ENCODE measurements at places on chromosomes 2 and 18. TPM values are rescaled to one million over a fixed set of nuclear protein-coding genes. Genes with fewer than 3 reads are reported as not detected.

THOC1 gene
- 38.9 TPM for total RNA-seq

ABCG8 gene
- not detected for total RNA-seq

CFAP65 gene
- total RNA-seq = not detected

VWC2L gene
- not detected for total RNA-seq

PPP1R1C gene
- total RNA-seq = 0.77 TPM

POTEI gene
- under 0.01 TPM for total RNA-seq

RAB31 gene
- total RNA-seq = 55.6 TPM

GDF7 gene
- 0.28 TPM for total RNA-seq

ASXL3 gene
- total RNA-seq = 1.1 TPM

TRIP12 gene
- total RNA-seq = 256 TPM

DLX2 gene
- 0.96 TPM for total RNA-seq

ACTG2 gene
- total RNA-seq = under 0.01 TPM

LRRC30 gene
- total RNA-seq = not detected

CNGA3 gene
- total RNA-seq = not detected

GREB1 gene
- 0.96 TPM for total RNA-seq

NFATC1 gene
- total RNA-seq = 2.3 TPM

CXCR4 gene
- 0.85 TPM for total RNA-seq

STK25 gene
- total RNA-seq = 187 TPM

TGFA gene
- total RNA-seq = 0.56 TPM

CPO gene
- under 0.01 TPM for total RNA-seq

KCTD1 gene
- total RNA-seq = 9.0 TPM

PLB1 gene
- 0.96 TPM for total RNA-seq

XIRP2 gene
- total RNA-seq = under 0.01 TPM

SIX2 gene
- 2.7 TPM for total RNA-seq

ANKRD44 gene
- total RNA-seq = 17.8 TPM

TMEFF2 gene
- total RNA-seq = under 0.01 TPM

OBSL1 gene
- 26.6 TPM for total RNA-seq

MRO gene
- under 0.01 TPM for total RNA-seq

CPS1 gene
- total RNA-seq = 27.4 TPM

CRYGC gene
- total RNA-seq = not detected

FAP gene
- total RNA-seq = 274 TPM

TCF23 gene
- not detected for total RNA-seq

ABHD3 gene
- 10.9 TPM for total RNA-seq

FAHD2A gene
- 15.5 TPM for total RNA-seq

MPHOSPH10 gene
- 33.2 TPM for total RNA-seq

STK17B gene
- total RNA-seq = 61.4 TPM

SLC30A3 gene
- under 0.01 TPM for total RNA-seq

SERPINB11 gene
- total RNA-seq = not detected

WNT6 gene
- total RNA-seq = not detected
